Activated naive CD4-positive, alpha-beta T cell treated with anti-CD3 and anti-CD28 coated beads for 36 hours (primary cell): ENCODE measurements at places on chromosomes 7 and 10. TPM values are rescaled to one million over a fixed set of nuclear protein-coding genes. Genes with fewer than 3 reads are reported as not detected.
A peak's percentile ranks its signal among the peaks of the same experiment; 100 is the strongest.

The CDHR3 gene
- total RNA-seq, result 0.93 TPM

The OAT gene
- 41.6 TPM for total RNA-seq

The COL28A1 gene
- total RNA-seq, result not detected

The COL26A1 gene
- total RNA-seq, result not detected

- no peak for DNase-seq
Observed at GRCh38 chr10:49620286-49620810, 6.5 kb downstream of the CHAT start.

- peak; percentile 42 for DNase-seq
Observed at GRCh38 chr10:122422266-122422989, 32.0 kb upstream of the ARMS2 start.

GRCh38 chr10:57769298-57769697 lies 498.4 kb downstream of the IPMK start:
- DNase-seq, result no peak

- no peak for DNase-seq
Observed at GRCh38 chr10:114017873-114018272, 25.8 kb upstream of the ADRB1 start.

- DNase-seq, result no peak
Observed at GRCh38 chr10:110531687-110532086, 34.0 kb downstream of the DUSP5 start.

DNA sequence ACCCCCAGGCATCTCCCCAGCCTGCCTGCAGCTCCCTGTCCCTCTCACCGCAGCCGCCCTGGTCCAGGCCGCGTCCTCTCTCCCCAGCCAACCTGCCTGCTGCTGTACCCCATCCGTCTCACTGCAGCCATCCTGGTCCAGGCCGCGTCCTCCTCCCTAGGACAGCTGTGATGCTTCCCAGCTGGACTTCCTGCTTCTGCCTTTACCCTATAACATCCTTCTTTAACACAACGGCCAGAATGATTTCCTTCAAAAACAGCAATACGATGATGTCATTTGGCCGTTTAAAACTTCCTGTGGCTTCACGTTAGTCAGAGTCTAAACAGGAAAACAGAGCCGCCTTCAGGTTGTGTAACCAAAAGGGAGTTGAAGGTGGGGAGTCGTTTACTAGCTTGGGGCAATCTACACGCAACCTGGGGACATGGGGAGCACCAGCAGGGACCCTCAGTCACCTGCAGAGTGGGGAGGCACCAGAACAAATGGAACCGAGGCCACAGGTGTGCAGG lies 32.2 kb upstream of the ZFAND2A start:
- DNase-seq, result no peak

- no peak for DNase-seq
Observed at GRCh38 chr7:121073463-121074099, 85.1 kb downstream of the CPED1 start.
